ENCODE measurements at places on chromosomes 13 and 19.
A peak's percentile ranks its signal among the peaks of the same experiment; 100 is the strongest.

DNA sequence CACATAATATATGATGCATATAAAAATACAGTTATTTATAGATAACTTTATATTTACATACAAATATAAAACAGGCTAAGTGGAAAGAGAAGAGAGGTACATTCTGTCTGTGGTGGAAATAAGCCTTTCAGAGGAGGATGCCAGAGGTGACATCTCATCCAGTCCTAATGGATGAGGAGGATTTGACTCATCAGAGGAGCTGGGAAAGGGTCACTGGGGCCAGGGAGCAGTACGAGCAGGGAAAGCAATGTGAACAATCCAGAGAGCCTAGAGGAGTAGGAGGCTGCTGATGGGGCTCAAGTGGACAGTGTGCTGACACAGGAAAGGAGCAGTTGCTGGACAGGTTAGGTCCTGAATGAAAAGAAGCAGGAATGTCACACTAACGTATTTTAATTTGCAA lies 18.6 kb downstream of the NALCN start:
- no peak for DNase-seq

- DNase-seq = peak; percentile 72
These were observed 26.7 kb upstream of the NANOS3 start for GRCh38 chr19:13849991-13850909.

DNA sequence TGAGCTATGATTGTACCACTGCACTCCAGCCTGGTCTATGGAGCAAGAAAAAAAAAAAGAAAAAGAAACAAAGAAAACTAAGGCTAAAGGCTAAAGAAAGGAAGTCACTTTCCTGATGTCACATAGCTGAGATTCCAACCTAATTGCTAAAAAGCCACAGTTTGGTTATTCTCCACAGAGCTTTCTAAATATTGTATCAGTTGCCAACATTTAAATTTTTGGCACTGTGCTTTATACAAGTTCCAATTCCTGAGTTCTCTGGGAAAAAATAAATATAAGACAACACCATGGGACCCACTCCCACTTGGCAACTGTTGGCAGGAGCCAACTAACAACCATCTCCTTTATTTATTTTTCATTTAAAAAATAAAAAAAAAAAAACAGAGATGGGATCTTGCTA lies 11.2 kb upstream of the LYPD3 start:
- no peak for DNase-seq

DNA sequence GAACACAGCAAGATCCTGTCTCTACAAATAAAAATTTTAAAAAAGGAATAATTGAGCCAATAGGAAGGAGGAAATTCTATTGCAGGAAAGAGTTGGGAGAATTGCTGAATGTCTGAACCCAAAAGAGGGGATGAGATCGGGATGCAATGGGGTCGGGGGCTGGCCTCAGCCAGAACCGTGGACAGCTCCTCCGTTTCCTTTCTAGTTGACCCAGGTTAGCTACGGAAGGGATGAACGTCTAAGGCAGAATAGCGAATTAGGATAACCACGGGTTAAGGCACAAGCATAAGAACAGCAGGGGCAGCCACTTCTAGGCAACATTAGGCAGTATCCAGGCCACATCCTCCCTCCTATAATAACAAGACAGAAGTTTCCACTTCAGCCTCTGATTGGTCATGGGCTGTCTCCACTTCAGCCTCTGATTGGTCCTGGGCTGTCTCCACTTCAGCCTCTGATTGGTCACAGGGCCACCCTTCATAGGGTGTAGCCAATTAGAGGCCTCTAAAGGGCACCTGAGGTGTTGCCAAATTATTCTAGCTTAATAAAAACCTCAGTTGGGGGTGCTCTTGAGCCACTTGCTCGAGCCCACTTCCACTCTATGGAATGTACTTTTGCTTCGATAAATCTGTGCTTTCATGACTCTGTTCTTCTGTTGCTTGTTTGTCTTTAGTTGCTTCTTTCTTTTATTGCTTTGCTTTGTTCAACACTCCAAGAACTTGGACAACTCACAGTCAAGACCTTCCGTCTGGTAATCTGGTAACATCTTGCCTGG lies 24.9 kb upstream of the TPM4 start:
- no peak for DNase-seq

DNA sequence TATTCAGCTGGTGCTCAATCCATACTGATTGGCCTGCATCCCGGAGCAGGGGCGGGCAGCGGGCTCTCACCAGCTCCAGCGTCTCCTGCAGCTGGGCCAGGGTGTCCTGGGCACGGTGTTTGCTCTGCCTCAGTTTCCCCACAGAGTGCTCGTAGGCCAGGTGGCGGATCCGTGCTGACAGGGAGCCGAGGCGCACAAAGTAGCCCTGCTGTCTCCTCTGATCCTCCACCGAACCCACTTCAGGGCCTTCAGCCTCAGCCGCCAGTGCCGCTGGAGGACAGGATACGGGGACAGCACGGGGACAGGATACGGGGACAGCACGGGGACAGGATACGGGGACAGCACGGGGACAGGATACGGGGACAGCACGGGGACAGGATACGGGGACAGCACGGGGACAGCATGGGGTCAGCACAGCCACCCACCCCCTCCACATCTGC lies 7.3 kb upstream of the PLIN4 start:
- no peak for DNase-seq

DNA sequence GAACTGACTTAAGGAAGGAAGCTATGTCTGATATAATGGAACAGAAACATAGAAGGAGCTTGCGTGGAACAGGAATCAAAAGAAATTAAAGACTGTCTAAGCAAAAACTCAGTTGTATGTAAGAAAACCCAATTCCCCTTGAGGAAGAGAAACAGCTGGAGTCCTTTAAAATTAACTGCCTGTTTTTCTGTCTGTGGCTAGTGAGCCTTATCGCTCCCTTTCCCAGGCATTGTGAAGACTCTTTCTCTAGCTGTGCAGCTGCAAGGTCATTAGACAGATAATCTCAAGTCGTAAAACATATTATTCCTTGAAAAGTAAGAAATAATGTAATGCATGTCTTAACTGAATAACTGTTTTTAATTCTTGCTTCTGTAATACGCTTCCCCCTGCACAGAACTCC lies 39.7 kb upstream of the IGSF23 start:
- DNase-seq = no peak

DNA sequence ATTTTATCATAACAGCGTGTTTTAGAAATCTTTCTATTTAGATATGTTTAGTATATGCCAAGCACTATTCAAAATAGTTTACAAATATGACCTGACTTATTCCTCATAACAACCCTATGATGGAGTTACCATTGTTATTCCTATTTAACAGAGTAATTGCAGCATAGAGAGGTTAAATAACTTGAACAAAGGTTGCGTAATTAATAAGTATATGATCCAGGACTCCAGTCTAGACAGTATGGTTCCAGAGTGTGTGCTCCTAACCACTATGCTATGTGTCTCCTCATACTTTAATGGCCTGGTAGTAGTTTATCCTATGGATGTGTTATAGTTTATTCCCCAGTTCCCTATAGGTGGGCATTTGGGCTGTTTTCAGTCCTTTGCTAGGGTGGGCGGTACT lies 145.3 kb downstream of the PAN3 start:
- no peak for DNase-seq

GRCh38 chr19:7787141-7787540 lies 24.1 kb downstream of the CLEC4M start:
- DNase-seq = no peak

DNA sequence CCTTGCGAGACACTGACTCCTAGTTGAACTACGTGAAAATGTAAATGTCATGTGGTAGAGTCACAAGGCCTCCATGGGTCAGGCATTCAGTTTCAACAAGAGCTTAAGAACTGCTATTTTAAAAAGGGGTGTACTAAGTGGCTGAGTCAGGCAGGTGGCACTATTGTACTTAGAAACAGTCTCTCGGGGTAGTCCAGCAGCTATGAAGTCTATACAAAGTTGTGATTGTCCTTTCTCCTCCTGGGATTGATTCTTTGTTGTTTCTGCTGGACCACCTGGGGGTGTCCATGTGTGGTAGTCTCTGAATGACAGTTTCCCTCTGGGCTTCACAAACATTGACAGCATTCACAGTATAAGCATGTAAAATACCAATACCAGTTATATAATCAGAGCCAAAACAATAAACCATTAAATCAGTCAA lies 33.0 kb downstream of the UGGT2 start:
- DNase-seq = peak; percentile 35

DNA sequence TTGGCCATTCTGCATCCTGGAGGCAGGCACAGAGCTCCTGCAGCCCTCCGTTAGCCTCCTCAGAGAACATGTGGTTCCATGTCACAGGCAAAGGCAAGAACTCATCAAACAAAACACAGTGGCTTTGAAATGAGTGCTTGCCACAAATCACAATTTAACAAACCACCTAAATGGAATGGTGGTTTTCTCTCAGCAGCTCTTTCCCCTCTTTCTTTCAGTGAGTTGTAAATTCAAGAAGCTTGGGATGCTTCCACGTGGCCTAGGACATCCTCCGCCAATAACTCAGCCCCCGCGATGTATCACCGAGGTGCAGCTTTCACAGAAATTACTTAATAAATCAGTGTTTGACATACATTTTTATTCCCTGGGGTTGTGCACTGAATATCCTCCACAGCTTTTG lies 65.4 kb upstream of the RFC3 start:
- DNase-seq = no peak

- no peak for DNase-seq
These were observed 100.7 kb upstream of the OBI1 start for GRCh38 chr13:78759704-78760103.

GRCh38 chr19:33950091-33950750 lies 153.6 kb downstream of the KCTD15 start:
- no peak for DNase-seq

DNA sequence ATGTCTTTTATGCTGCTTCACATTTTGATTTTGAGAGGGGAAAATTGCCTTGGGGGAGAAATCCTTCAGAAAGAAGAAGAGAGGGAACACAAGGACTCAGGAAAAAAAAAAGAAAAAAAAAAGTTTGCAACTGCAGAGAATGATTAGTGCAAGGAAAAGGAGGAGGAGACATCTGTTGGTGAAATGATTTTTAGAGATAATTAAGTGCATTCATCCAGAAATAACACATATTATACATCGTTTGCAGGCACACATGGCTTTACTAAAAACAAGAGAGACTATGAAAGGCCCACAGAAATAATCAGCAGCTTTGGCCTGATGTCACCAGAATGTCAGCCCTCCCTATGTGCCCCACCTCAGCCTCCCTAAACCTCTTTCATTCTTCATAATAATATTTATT lies 1058.2 kb downstream of the PCDH9 start:
- no peak for DNase-seq

DNA sequence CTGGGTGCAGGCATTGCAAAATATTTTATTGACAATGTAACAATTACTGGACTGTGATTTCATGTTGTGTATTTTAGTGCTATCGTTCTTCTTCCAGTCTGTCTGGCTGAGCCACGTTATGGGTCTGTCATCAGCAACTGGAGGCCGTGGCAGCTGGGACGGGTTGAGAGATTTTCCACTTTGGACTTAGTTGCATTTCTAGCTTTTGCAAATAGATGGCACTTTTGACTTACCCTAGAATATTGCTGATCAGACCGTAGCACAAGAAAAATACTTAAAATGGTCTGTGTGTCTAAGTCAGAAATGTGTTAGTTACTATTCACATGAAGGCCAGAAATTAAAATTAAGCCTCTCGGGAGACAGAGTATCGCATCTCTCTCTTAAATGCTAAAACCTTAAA lies 211.1 kb downstream of the TEX29 start:
- DNase-seq = peak; percentile 44

DNA sequence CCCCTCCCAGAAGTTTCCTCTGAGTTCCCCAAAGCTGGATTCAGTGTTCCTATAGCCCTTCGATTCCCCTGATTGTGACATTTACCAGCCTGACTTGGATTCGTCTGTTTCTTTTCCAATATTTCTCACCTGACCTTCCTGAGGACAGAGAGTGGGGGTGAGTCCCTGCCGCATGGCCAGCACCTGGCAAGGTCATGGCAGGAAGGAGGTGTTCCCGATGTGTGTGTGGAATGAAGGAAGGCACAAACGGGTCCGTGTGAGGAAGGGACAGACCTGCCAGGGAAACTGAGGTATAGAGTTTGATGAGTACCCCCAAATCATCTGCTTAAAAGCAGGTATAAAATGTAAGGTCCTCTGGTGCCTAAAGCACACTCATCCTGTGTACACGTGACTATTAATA lies 3.3 kb downstream of the COL4A1 start:
- no peak for DNase-seq

DNA sequence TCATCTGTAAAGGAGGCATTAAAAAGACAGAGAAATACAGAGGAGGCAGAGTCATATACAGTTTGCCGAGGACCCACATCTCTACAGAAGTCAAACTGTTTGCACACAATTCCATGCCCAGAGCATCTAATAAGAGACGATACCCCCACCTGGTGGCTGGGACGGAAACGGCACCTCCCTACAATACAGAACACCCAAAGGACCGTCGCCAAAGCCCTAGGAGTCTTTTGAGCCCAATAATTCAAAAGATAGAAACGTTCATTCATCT lies 703 bp upstream of the PLEKHG2 start:
- peak; percentile 73 for DNase-seq

DNA sequence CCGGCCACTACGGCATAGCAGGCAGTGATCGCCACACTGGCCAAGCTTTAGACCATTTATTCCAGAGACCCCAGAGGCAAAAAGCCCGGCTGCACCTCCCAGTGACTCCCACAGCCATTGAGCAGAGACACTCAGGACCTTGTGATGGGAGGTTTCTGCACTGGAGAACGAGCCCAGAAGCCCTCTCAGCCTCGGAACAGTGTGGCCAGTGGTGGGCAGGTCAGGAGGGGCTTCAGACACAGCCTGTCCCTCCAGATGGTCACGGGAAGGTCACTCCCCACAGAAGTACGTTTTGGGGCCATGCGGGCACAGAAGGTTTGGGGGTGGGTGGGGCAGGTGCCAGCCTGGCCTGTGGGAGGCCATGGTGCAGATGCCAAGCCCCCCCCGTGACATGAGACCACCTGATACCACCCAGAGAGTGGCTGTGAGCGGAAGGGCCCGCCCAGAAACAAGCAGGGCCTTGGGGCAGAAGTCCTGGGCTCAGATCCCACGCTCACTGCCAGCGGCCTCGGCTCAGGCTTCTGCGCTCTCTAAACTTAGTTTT lies 599 bp upstream of the F10 start:
- DNase-seq = peak; percentile 25

DNA sequence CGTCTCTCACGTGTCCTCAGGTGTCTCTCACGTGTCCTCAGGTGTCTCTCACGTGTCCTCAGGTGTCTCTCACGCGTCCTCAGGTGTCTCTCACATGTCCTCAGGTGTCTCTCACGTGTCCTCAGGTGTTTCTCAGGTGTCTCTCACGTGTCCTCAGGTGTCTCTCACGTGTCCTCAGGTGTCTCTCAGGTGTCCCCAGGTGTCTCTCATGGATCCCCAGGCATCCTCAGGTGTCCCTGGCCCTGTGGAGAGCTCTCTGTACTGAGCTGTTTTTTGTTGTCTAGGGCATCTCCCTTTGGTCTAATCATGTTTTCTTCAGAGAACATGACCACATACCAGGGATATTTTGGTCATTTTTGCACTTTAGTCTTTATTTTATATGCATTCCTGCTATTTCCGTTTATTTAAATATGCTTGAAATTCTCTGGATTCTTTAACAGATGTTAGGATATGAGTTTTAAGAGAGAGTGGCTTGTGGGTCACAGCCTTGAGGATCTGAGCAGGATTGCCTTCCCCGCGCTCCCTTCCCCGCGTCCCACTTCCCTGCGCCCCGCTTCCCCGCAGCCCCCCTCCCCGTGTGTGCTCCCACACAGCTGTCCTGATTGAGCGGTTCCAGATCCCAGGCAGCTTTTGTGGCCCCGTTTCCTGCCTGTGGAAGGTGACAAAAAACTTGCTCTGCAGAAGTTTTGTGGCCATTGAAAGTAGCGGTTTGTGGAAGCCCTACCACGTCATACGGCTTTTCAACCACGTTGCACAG lies 31.9 kb downstream of the ATP4B start:
- DNase-seq = no peak

GRCh38 chr19:54399189-54399588 lies 16.1 kb upstream of the TTYH1 start:
- DNase-seq = no peak

GRCh38 chr13:21079761-21080592 lies 18.6 kb upstream of the LATS2 start:
- no peak for DNase-seq
